Metanephros (tissue), 2 donors: ENCODE measurements at places on chromosomes 16 and 17. TPM values are rescaled to one million over a fixed set of nuclear protein-coding genes. Genes with fewer than 3 reads are reported as not detected.

Gene TK1
- total RNA-seq, result 23.9 TPM

Gene SYCE1L
- 2.5 TPM for total RNA-seq

Gene CHRNE
- 1.9 TPM for total RNA-seq

Gene NFAT5
- total RNA-seq, result 85.5 TPM

Gene ADGRG1
- total RNA-seq, result 66.2 TPM

Gene LHX1
- 50.7 TPM for total RNA-seq

Gene MTSS2
- total RNA-seq, result 37.1 TPM

Gene EPOP
- 0.70 TPM for total RNA-seq

Gene ABAT
- 29.8 TPM for total RNA-seq

Gene SLC22A31
- total RNA-seq, result 0.47 TPM

Gene KCNG4
- total RNA-seq, result not detected

Gene HERPUD1
- 192 TPM for total RNA-seq

Gene ADGRG3
- total RNA-seq, result 5.0 TPM

Gene TBX6
- 1.1 TPM for total RNA-seq

Gene RNF222
- not detected for total RNA-seq

Gene CSH2
- not detected for total RNA-seq

Gene CMTM2
- total RNA-seq, result 0.93 TPM

Gene RASL10B
- 8.5 TPM for total RNA-seq

Gene SLC12A3
- 58.9 TPM for total RNA-seq

Gene MYO1D
- 39.2 TPM for total RNA-seq

Gene UTS2R
- total RNA-seq, result 0.29 TPM

Gene SCN4A
- 17.4 TPM for total RNA-seq

Gene PYY
- total RNA-seq, result not detected

Gene ZG16
- not detected for total RNA-seq

Gene P3H4
- 37.2 TPM for total RNA-seq

Gene EFCAB13
- total RNA-seq, result 7.4 TPM

Gene ARL5C
- total RNA-seq, result not detected

Gene PLCG2
- total RNA-seq, result 47.6 TPM

Gene MIEN1
- total RNA-seq, result 12.8 TPM

Gene SSTR5
- 0.82 TPM for total RNA-seq
